ENCODE measurements at places on chromosomes 7 and 10.

- H3K27me3 ChIP-seq = no peaks in the 10 kb centered on the region
- H3K4me1 ChIP-seq = no peaks in the 10 kb centered on the region
- no peak overlapping the region for H3K27ac ChIP-seq
- H3K36me3 ChIP-seq = peaks cover 5% of the 10 kb centered on the region
- no peak overlapping the region for H3K4me3 ChIP-seq
Observed at GRCh38 chr10:94023906-94024305, 30.2 kb downstream of the PLCE1 start.

DNA sequence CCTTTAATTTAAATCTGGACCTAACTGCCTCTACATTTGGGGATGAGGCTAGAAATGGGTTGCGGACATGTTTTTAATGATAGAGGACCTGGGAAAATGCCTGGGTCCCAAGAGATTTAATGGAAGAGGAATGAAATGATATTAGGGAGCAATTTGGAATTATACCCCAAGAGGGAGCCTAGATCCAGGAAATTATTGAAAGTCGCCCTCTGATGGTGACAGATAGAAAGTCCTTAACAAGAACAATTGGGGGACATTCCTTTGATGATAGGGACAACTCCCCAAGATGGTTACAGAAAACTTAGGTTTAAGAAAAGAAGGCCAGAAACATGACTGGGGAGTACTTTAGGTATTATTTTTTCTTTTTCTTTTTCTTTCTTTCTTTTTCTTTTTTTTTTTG, 9.5 kb upstream of the TSGA13 start:
- no peak overlapping the region for H3K4me3 ChIP-seq
- H3K27ac ChIP-seq = no peak overlapping the region
- no peaks in the 10 kb centered on the region for H3K4me1 ChIP-seq
- H3K27me3 ChIP-seq = no peaks in the 10 kb centered on the region
- DNase-seq = no peak

DNA sequence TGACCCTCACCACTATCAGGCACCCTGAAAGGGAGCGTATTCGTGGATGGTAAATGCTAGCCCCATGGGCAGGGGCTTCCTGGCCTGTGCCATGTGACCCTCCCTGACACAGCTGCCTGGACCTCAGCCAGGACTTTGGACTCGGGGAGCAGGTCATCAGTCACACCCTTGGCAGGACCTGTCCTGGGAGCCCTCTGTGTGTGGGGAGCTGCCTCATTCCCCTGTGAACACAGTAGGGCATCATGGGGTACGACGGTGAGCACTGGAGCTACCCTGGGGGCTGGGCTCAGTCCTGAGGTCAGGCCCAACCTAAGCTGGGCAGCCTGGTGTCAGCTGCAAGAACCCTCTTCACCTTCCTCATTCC, 129.3 kb upstream of the FAM20C start:
- peaks cover 7% of the 10 kb centered on the region for H3K27me3 ChIP-seq
- DNase-seq = no peak
- no peak overlapping the region for H3K27ac ChIP-seq
- H3K4me1 ChIP-seq = peaks cover 45% of the 10 kb centered on the region
- peaks cover 2% of the 10 kb centered on the region for H3K36me3 ChIP-seq

DNA sequence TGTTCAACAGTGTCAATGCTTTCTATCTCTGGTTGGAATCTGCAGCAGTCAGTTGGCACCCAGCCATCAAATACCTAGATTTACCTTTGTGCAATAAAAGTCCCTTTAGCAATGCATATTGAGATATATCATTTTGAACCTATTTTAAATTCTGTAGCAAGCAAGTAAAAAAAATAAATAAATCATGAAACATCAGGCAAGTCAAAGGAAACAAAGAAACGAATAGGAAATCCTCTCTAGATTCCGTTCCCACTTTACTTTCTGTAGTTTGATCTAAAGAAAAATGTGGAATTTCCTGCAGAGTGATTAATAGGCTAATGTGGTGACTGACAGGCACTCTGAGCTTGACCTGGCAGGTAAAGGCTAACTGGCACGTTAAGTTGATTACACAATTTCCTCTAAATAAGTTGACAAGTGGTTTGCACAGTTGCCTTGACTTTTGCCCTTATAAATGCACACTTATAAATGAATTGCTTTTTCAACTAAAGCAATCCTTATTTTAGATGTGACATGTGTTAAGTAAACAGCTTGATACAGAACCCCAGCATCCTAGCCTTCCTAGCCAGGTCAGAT, 208.1 kb upstream of the TCF7L2 start:
- no peak overlapping the region for H3K4me3 ChIP-seq
- no peaks in the 10 kb centered on the region for H3K36me3 ChIP-seq
- no peak for DNase-seq
- H3K27me3 ChIP-seq = no peaks in the 10 kb centered on the region
- H3K4me1 ChIP-seq = peaks cover 17% of the 10 kb centered on the region
- H3K27ac ChIP-seq = no peak overlapping the region
